K562 (cell line): ENCODE measurements at places on chromosomes 3 and 15.

- DNase-seq, result no peak
Observed at GRCh38 chr15:77616072-77616471, 16.6 kb downstream of the LINGO1 start.

GRCh38 chr3:113545594-113545993, 13.2 kb downstream of the SIDT1 start:
- no peak for DNase-seq

DNA sequence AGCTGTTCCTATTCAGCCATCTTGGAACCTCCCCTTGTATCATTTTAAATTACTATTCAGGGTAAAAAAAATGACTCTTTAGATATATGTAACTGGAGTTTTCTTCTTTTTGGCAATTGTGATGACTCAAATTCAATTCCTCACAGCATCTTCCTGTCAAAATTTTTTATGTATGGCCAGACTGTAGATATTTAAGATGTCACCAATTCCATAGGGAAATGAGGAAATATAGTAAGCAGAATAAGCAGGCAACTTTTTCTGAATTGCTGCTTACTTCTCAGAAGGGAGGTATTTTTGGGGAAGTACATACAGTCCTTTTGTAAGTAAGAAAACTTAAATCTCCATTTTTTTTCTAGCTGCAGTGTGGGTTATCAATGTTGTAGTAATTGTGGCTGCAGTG, 28.8 kb downstream of the EAF2 start:
- DNase-seq, result no peak

GRCh38 chr15:51403072-51403878, 61.8 kb downstream of the GLDN start:
- peak; percentile 34 for DNase-seq

DNA sequence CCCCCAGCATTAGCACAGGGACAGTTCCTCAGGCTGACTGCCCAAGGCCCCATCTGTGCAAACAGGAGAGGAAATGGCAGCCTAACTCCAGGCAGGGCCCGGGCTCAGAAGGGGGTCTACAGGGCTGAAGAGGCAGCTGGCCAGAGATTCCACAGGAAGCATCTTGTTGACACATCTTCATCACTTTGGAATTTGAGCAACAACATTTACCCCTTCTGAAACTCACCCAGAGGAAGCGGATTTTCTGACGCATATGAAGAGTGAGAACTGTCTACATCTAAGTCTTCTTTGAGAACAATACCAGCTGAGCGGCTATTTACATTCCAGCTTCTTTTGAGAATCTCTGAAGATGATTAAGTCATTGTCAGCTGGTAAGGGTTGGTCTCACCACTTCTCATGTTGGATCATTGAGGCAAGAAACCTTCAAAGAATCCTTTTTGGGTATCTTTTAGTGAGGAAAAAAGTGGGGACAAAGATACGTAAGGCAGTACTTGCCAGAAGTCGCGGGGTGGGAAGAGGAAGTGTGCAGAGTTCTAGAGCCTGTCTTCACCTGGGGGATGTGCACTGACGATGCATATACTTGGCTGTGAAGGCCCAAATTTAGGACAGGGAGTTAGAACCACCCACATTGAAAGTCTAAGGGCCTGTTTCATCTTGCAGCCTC, 25.4 kb upstream of the SRP14 start:
- no peak for DNase-seq

DNA sequence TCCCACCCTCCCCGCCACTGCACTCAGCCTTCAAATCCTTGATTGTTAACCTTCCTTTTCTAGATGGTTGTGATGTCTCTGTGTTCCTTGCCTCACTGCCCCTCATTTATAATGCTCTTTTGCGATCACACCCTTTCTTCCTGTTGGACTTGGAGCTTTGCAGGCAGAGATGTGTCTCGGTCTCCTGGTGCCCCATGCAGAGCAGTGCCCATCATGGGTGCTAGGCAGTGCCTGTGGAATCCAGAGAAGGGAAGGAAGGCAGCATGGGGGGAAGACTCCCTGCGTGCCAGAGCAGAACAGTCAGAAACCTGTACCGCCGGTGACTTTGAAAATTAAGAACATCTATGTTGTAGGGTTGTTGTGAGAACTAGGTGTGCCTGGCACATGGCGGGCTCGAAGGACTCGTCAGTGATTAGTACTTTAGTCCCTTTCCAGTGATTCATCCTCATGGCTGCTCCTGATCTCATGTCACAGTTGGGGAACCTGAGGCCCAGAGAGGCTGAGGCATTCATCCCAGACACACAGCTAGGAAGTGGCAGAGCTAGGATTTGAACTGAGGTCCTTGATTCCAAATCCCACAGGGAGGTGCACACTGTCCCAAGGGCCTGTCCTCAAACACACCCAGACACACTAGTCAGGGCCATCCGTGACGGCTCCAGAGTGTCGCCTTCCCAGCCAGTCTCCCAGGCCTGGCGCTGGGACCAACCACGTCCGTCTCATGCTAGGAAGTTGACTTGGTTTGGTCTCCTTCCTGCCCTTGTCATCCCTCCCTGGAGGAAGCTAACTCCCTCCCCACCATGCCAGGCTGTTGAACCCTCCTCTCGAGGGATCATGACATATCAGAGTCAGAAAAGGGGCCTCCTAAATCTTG, 58.3 kb downstream of the SMAD6 start:
- no peak for DNase-seq
